Renal pelvis (tissue), 12 donors: ENCODE measurements at places on chromosomes 13 and 19.

- DNase-seq, result no peak
Measured at GRCh38 chr13:22161871-22162270, 491.0 kb downstream of the FGF9 start.

- no peak for DNase-seq
Measured at GRCh38 chr13:20689291-20689690, 14.2 kb upstream of the IL17D start.

DNA sequence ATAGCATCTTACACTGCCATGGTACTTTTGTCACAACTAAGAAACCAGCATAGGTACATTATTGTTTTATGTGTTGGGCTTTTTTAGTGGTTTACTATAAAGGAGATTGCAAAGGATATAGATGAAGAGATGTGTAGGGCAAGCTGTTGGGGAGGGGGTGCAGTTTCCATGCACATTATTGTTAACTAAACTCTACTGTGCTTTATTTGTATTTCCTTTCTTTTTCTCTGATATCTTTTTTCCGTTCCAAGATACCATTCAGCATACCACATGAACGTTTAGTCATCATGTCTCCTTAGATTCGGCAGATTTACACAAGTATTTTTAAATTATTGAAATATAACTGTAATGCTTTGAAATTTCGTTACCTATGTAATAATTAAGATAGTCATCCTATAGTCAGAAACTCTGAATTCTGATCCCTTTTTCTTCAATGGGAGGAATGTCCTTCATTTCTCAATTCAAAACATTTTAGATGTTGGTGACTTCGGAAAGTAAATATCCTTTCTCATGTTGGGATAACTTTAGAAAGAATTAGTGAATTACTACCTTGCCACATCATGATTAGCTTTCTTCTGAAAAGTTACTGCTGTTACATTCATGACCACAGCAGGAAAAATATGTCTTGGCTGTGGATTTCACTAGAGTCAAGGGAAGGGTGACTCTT is 82.8 kb downstream of the FRY start:
- no peak for DNase-seq

- DNase-seq, result no peak
Measured at GRCh38 chr19:35329323-35329722, 336 bp downstream of the CD22 start.

GRCh38 chr13:97116754-97117153 is 105.4 kb upstream of the MBNL2 start:
- no peak for DNase-seq
